HS-27A (cell line): ENCODE measurements at places on chromosomes 7 and 10.

- DNase-seq, result no peak
Observed at GRCh38 chr10:104246976-104247375, 7.7 kb upstream of the GSTO1 start.

DNA sequence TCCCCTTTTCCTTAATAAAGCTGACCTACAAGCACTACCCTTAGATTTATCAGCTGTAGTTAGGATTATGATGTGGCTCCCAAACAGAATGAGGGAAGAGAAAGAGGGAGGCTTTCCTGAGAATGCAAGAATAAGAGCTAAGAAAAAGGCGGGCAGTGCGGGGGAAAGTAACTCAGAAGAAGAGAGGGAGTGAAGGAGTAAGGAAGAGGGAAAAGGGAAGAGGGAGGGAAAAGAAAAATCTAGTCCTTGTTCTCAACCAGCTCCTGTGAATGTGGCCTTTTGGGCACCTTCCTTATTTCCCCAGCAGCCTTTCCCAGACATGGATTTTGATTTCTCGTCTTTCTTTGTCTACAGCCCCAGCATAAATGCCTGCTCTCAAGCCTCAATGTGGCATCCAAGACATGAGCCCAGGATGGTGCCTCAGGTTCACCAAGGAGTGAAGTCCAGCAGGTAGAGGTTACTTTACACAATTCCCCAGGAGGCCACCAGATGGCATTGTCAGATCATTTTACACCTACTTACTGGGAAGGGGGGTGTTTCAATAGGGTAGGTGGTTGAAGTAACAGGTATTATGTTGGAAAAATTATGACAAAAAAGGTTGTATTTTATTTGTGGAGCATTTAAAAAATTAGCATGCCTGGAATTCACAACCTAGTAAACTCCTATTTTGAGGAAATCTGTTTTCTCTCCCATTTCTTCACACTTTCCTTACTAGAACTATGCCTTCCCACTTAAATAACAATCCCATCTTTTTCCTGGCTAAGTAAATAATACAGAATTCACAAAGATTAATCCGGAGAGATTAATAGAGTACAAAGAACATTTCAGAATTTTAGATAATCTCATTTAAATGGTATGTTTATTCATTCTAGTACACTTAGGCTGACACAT lies 106.5 kb downstream of the HTR7 start:
- peak; percentile 5 for DNase-seq

GRCh38 chr7:21946222-21946709 lies 567 bp upstream of the CDCA7L start:
- no peak for DNase-seq

DNA sequence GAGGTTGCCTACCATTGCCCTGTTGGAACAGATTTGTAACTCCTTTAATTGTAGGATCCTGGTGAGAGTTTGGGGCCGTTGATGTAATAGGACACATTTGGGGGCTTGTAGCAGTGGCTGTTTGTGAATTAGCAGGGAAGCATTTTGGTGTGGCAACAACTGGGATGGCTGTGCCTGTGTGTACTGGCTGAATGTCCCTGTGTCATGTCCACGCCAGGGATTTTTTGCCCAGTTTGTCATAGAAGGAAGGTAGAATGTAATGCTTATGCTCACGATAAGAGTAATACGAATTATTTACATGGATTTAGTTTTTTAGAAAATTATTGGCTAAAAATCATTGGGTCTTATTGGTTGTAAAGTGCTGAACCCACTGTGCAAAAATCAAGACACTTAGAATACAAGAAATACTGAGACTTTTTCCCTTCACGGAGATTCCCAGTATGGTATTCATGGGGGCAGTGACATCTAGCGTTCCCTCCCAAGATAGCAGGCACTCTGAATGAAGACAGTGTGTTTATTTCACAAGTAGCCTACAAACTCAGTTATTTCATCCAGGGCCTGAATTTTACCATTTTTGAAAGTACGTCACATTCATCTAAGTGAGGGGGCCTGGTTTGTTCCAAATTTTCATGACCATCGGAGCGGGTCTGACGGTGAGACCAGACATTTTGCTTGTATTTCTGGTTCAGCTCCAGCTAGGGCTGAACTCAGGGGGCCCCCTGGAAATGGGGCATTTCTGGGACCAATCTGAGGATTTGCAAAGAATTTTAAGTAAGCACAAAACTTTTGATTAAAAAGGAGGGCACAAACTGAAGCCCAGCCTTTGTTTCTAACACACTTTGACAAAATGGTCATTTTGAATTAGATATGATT lies 74.7 kb downstream of the CACNB2 start:
- DNase-seq, result no peak

GRCh38 chr10:115566867-115567266 lies 473.7 kb downstream of the ATRNL1 start:
- no peak for DNase-seq

DNA sequence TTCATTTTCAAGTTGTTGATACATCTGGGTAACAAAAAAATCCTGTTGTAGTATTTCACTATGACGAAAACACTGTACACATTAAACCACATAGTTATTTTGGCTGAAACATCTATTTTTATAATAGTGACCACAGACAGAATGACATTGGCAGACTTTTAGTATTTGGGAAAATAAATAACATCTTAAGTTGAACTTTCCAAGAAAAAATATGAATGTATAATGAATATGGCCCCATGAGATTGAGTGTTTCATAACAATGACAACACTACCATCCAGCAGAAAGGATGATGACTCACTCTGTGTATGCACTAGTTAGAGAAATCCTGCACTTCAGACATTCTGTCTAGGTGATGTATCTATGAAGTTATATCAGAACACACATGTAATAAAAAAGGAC lies 118.1 kb downstream of the SEMA3D start:
- peak; percentile 1 for DNase-seq

DNA sequence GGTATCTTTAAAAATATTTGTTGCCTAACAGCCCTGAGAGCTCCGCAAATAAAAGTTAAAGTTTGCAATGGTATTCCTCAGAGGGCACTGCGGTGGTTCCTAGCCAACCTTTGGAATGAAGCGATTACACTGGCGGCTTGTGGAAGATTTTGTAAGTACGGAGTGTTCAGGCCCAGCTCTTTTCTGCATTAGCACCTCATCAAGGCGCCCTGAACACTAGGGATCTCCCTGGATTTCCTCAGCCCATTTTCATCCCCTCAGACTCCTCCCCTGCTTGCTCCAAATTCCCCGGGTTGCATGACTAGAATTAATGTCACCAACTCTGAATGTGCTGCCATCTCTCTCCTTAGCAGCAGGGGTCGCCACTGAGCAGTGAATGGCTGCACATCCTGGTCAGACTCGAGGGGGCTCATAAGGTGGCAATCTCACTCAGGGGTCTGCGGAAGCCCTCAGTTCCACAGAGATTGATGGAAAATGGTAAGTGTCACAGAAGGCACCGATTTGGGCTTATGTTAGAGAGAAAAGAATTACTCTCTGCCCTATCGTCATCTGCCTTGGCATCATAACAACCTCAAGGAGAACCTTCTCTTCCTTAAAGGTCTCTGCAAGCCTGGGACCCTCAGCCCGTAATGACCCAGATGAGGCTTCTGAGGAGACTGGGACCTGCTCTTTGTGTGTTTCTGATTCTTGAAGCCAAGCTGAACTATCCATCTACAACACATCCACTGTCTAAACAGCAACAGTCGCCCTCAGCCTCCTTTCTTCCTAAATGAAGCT lies 262.8 kb upstream of the AOAH start:
- peak; percentile 17 for DNase-seq

DNA sequence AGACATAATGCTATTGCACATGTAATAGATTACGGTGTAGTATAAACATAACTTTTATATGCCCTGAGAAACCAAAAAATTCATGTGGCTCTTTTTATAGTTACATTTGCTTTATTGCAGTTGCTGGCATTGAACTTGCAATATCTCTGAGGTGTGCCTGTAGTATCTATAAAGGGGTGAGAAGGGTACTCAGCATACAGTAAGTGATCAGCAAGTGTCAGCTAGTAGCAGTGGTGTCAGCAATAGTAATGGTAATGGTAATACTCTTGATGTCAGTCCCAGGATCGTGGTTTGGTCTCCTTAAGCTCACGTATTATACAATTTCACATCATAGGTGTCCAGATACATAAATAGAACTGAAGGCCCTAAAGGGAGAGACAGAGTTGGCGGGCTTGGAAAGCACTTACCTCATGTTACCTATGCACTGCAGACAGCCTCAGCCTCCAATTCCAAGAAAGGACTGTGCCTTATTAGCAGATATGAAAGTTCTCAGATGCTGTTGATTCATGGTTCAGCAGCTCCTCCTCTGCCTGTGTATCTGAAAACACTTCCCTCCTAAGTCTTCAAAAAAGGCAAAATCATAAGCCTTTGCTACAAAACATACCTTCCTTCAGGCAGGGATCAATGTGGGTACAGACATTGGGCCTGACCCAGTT lies 6.6 kb upstream of the GIMAP7 start:
- DNase-seq, result no peak

- DNase-seq, result no peak
Observed at GRCh38 chr10:132350391-132350790, 18.4 kb downstream of the LRRC27 start.

DNA sequence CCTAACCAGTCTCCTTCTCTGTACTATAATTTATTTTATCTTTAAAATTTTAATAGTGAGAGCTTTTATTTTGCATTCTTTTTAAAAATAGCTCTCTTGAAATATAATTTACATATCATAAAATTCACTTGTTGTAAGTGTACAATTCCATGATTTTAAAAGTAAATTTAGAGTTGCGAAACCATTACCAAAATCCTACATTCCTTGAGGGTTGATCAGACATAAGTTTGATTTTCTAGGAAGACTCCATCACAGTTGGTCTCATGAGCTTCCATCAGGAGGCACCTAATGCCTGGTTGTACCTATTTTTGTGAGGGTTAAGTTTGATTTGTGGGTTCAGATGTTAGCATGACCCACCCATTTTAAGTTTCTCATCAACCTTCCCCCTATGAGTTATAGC lies 108.1 kb downstream of the BMPER start:
- no peak for DNase-seq

- DNase-seq, result peak; percentile 49
Observed at GRCh38 chr7:106775552-106775936, 89.5 kb upstream of the PIK3CG start.

DNA sequence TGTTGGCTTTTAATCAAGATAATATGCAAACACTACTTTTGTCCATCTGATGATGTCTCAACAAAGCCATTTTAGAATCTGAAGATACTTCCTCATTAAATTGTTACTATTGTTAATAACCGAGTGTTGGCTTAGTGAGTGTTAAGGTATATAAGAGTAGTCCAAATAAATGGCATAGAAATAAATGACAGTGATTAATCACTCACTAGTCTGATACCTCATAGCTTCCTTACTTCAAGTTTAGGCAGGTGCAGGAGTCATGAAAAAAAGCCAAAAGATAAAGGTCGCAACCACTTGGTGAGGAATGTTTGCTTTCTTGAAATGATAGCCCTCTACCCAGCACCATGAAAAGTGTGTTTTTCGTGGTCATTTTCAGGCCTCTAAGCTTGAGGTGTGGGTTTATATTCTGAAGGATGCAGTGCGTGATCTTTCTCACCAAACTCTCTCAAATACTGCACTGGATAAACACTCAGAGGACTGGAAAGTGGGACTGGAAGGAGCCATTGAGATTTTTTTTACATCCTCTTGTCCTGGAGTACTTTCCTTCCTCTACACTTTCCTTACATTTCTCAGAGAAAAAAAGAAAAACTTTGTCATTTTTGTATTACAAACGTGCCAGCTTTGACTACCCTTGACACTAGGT lies 138.1 kb downstream of the KIAA1217 start:
- DNase-seq, result no peak

DNA sequence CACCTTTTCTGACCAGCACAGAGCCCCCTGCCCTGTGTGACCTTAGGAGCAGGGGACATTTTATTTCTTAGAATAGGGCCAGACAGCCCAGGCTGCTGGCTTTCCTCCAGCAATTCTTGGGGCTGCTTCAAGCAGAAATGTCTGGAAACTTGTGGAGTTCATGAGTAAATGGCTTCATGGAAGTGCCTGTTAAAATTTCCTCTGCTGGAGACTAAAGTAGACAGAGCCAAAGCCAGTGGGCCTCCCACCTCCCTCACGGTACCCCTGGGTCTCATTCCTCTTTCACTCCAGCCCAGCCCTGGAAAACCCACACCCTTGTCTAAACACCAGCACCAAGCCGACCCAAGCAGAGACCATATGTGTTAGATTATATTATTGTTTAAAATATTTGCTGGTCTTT lies 505.5 kb upstream of the ZMIZ1 start:
- DNase-seq, result no peak

DNA sequence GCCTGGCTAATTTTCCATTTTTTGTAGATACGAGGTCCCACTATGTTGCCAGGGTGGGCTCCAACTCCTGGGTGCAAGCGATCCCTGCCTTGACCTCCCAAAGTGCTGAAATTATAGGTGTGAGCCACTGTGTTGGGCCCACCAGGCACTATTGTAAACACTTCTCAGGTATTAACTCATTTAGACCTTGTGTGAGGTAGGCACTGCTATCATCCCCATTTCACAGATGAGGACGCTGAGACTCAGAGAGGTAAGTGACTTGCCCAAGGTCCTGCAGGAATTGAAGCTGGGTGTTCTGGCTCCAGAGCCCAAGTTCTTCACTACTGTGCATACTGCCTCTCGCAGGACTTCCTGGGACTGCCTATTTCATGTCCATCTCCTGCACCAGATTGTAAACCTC lies 67.1 kb upstream of the SYPL1 start:
- DNase-seq, result no peak

- no peak for DNase-seq
Observed at GRCh38 chr10:92328993-92329392, 38.0 kb downstream of the MARCHF5 start.

DNA sequence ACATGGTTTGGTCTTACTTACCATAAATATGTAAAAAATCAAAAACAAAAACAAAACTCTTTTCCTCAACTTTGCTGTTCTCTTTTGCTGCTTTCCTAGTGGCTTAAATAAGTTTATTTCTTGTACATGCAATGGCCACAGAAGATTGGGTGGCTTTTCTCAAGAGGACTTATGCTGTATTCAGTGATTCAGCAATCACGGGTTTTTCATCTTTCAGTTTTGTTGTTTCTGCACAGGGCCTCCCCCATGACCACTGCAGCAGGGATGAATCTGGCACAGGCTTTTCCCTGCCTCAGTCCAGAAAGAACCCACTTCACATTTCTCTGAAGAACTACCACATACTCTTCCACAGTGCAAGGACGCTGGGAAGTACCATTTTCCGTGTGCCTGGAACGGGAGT lies 355.0 kb downstream of the RNLS start:
- DNase-seq, result no peak

DNA sequence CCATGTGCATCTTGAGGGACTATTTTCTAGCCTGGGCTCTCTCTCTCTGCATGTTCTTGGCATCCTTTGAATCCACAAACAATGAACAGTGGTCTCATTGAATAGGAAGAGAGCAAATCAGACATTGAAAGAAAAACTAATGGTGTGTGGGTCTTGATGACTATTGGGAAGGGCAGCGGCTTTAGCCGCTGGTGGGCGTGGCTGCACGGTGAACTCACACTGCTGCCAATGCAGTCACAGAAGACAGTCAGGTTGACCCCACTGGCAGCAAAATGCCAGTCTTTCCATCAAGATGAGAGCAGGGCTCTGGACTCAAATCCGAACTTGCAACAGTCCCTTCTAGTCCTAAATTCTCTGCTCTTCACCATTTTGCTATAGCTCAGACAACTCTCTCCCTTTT lies 91.0 kb downstream of the ADARB2 start:
- DNase-seq, result no peak

- DNase-seq, result no peak
Observed at GRCh38 chr10:95909561-95909960, 1.8 kb downstream of the CC2D2B start.
